Activated CD4-positive, alpha-beta T cell treated with anti-CD3 and anti-CD28 coated beads for 36 hours (primary cell): ENCODE measurements at places on chromosomes 2 and 18.

GRCh38 chr2:1837022-1837421 is 92.7 kb upstream of the PXDN start:
- no peak for DNase-seq

- no peak for DNase-seq
Measured at GRCh38 chr18:22260208-22260820, 90.9 kb downstream of the GATA6 start.

- no peak for DNase-seq
Measured at GRCh38 chr2:143521396-143521795, 392.2 kb downstream of the ARHGAP15 start.

DNA sequence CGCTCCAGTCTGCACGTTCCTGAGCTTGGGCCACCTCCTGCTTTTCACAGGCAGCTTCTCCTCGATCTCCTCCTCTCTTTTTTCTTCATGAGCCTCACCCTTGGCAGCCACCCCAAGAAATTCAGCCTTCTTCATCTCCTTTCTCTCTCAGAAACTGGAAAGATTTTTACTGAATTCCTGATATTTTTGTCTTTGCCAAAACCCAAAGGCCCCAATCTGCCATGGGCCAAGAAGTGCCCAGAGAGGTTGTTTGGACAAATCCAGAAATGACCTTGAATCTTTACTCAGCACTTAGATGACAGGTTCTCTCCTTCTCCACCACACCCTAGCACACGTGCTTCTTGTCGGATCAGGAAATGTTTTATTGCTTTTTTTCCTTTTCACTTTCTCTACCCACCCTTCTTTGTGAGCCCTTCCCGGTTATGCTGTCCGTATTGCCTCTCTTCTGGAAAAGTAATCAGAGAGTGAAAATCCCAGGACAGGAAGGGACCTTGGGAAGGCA is 134.5 kb upstream of the TNP1 start:
- DNase-seq: no peak

- DNase-seq: no peak
Measured at GRCh38 chr2:37477921-37478320, 133.5 kb downstream of the QPCT start.

- DNase-seq: no peak
Measured at GRCh38 chr2:42969231-42970150, 177.1 kb upstream of the HAAO start.

GRCh38 chr2:236633219-236633570 is 63.6 kb downstream of the ACKR3 start:
- no peak for DNase-seq

- DNase-seq: no peak
Measured at GRCh38 chr2:106537791-106538191, 50.6 kb downstream of the CD8B2 start.

DNA sequence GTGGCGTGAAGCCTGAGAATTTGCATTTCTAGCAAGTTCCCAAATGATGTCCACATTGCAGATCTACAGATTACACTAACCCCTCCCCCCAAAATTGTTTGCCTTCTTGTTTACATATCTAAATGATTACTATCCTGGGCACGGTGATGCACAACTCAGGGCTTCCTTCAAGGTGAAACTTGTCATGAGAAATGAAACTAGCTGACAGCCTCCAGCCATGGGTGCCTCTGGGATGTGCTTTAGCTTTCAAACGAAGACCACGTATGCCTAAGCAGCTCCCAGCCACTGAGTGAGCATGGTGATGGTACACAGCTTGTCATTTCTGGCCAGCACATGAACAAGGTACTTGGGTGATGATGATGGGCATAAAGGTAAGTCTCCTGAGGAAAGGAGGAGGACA is 464.8 kb upstream of the DDX18 start:
- DNase-seq: no peak

- peak; percentile 67 for DNase-seq
Measured at GRCh38 chr18:32019251-32019948, 775 bp downstream of the RNF125 start.

DNA sequence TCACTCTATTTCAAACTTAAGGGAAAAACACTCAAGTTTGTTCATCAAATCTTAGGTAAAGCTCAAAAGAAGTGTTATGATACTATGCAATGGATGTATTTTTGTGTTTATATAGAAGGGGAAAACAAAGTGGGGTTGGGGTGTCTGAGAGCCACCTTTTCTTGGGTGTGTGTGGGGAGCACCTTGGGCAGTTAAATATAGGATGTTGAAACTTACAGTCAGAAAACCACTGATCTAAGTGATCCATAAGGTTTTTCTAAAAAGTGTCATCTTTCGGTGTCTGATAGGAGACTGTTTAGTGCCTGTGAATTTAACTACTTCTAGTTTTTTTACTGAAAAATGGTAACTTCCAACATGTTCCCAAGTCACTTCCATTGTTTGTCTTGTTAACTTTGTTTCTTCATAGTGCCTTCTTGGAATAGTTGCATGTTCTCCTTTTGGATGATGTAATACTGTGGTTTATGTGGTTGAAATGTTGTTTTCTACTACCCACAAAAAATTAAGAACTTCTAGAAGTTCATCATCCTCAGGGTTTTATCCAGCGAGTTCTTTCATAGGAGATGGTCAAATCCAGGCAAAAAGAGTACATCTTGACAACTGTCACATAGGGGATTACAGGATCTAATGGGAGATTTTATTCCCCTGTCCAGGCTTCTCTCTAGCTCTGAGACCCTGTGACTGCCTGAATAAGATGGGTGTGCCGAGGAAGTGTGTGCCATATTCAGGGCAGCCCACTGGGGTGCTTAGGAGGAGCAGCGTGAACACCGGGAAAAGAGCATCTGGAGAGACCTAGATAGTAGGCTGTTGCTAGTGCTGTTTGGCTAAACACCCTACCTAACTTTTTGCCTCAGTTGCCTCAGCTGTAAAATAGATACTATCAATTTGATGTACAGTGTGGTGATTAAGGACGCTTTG is 46.2 kb downstream of the CAB39 start:
- DNase-seq: no peak

DNA sequence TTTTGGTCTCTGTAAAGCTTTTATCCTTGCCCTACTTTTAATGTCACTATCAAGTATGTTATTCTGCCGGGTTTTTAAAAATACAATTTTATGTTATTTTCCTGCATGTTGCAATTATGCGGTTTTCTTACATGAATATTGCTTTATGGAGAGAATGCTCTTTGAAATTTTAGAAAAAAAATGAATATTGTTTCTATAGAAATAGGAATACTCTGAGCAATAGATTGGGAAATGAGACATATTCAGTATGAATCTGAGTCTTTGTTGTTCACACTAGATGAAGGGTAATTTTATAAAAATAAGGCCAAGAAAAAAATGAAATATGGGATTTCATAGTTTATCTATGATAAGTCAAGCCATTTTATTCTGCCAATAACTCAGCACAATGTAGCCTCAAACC is 142.2 kb upstream of the DTNA start:
- DNase-seq: no peak

DNA sequence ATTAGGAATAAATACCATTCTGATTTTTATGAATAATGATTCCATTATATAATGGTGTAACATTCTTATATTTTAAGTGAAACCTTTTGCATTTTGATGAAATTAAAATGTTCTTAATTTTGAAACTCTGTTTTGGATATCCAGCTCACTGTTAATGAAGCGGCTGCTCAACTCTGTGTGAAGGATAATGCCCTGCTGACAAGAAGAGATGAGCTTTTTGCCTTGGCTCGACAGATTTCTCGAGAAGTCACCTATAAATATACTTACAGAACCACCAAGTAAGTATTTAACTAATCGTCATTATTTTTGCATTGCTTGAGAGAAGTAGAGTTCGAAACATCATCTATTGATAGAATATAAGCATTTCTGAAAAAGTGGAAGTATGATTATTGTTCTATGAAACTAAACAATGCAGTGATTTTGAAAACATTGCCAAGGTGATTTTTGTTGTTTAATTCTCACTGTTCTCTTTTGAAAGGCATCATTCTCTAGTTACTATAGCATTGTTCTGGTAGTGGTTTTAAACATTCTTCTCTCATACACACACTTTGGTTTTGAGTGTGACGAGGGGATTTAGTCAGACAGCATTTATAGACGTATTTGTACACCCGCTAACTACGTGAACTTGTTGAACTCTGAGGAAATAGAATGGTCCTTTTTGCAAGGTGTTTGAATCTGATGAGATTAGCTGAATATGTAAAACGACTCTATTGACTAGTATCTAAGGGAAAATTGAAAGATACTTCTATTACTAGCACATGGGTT is 21.5 kb downstream of the NAB1 start:
- DNase-seq: no peak

DNA sequence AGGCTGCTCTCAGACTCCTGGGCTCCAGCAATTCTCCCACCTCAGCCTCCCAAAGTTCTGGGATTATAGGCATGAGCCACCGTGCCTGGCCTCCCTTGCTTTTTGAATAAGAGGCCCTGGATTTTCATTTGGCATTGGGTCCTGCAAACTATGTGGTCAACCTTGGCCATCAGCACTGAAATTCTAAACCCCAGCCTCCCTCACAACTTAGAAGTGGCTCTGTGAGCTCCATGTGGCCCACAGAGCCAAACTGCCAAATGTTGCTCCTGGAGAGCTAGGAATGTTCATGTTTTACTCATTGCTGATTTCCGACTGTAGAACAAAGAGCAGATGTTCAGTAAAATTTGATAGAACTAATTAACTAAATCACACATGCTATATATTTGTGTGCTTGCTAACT is 210.6 kb upstream of the AGAP1 start:
- DNase-seq: no peak

DNA sequence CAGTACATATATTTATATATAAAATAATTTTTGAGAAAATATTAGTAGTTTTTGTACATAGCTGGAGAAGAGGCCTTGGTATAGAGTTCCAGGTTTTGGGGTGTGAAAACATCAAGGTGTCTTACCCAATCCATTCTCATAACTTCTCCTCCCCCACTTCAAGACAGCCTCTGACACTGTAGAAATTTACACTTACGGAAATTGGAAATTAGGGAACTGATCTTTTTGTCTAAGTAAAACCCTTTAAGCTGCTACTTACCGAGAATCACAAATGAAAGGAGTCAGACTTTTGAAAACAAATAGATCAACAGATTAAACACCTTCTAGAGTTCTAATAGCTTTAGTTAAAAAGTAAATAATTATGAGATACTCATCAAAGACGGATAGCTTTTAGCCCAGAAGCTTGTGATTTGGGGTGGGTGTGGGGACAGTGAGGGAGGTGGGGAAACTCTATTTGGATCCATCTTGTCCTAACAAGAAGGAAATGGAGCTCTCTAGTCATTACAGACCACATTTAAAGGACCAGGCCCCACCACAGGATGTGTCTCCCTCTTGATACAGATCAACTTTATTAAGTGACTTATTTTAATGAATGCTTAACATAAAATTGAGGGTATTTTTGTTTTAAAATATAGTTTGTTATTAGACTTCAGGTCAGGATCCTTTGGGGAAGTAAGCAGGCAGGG is 11.1 kb upstream of the FBXO11 start:
- no peak for DNase-seq

GRCh38 chr2:17867133-17867532 is 11.3 kb upstream of the KCNS3 start:
- DNase-seq: no peak

GRCh38 chr2:217790681-217791392 is 212.0 kb downstream of the TNS1 start:
- no peak for DNase-seq

- DNase-seq: no peak
Measured at GRCh38 chr18:12256951-12257350, 2.8 kb downstream of the CIDEA start.

GRCh38 chr2:6008186-6008585 is 316.0 kb downstream of the SOX11 start:
- no peak for DNase-seq

GRCh38 chr2:17299891-17300540 is 218.2 kb downstream of the RAD51AP2 start:
- DNase-seq: no peak

- DNase-seq: no peak
Measured at GRCh38 chr2:161651547-161651946, 27.3 kb downstream of the SLC4A10 start.

- no peak for DNase-seq
Measured at GRCh38 chr2:197452754-197453122, 614 bp upstream of the COQ10B start.

DNA sequence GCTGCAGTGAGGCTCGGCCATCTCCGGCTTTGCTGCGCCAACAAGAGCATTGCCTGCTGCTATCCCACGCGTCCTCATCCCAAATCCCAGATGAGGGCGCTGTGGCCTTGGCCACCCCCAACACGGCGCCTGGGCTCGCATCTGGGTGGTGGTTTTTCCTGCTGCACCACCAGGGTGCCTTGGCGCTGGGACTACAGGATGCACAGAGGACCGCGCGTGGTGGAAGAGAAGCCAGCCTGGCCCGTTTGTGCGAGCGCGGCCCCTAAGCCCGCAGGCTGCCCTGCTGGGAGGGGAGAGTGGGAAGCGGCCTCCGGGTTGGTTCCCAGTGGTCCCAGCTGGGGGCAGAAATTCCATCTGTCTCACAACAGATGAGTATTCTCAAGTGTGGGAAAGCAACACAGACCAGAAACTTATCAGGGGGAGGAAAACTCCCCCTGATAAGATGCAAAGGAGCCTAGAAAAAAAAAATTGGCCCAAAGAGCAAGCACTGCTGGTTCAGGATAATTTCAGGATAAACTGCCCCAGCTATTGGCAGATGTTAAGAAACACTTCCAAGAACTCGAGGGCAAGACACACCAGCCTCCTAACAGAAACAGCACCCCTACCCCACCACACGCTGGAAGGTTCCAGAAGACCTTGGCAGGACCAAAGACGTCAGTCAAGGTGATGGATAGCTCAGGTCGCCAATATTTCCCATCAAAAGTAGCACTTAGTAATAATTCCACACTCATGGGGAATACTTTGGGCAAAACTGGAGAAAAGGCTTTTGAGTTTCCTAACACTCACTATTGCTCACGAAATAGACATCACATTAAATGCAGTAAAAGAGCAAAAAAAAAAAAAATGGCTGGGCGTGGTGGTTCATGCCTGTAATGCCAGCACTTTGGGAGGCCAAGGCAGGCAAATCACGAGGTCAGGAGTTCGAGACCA is 152.1 kb downstream of the PXDN start:
- DNase-seq: no peak

- no peak for DNase-seq
Measured at GRCh38 chr2:66430505-66431273, 4.2 kb upstream of the MEIS1 start.

DNA sequence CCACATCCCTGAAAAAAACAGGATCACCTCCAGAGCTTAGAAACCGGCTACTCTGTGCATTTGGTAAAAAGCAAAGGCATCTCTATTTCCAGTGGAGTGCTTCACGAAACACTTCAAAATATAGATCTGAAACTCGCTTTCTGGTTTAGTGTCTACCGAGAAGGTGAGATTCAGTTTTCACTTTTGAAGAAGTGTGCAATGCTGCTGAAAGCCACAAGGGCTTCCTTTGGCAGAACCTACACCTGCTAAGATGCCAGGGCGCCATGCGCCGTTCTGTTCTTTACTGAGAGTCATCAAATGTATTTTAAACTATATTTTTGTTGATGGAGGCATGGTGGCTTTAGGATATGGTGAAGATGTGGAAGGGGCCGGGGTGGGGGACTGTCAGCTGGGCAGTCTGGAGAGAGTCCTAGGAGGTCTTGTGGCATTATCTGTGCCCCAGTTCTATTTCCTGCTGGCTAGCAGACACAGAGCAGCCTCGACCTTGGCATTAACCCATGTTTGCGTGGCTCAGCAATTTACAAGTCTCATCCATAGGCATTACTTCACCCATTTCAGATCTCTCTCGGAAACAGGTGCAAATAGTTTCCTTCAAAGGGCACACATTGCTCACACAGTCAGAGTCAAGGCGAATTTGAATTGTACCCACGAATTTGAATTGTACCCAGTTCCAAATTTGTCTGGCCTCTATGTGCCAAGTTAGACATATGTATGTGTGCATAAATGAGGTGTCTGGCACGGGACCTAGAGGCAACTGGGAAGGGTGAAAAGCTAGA is 46.7 kb upstream of the KCNF1 start:
- DNase-seq: peak; percentile 65
